Stimulated activated CD8-positive, alpha-beta memory T cell treated with anti-CD3 and anti-CD28 coated beads, Interleukin-7, amount 100 ng/mL, for 1 hour (primary cell): ENCODE measurements at places on chromosomes 4 and X.
A peak's percentile ranks its signal among the peaks of the same experiment; 100 is the strongest.

DNA sequence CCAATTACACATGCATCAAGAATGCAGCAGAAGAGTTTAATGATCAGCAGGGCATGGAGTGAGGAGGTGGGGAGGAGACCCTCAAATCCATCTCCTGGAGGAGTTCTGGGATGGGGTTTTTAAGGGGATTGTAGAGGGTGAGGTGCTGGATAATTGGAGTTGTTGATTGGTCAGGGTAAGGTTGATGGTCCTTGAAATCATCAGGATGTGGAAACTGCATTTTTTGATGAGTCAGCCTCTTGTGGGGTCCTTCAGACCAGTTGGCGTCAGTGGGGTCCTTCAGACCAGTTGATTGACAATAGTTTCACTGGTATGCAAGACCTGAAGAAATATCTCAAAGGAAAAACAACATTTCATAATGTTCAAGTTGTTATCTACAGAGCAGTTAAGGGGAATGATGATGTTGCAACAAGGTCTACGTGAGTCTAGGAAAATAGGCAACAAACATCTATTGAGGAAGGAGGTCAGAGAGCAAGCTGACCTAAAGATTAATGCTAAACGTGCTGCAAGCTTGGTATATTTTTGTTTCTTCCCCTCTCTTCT is 88.3 kb downstream of the NRK start:
- DNase-seq, result no peak

DNA sequence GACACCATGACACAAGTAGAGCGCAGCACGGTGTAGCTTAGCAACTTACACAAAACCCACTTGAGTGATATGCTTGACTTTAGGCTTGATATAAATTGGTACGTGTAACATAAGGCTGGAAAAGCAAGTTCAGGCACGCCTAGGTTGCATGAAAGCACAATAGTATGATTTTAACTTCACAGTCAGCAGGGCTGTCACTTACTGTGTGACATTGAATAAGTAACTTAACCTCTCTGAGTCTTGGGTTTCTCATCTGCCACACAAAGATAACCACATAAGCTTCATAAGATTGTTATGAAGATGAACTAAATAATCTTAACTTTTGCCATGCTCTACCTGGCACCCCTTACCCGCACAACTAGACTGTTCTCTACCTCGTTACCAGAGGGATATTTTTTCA is 9.5 kb downstream of the SRD5A3 start:
- no peak for DNase-seq

- DNase-seq, result no peak
Observed at GRCh38 chrX:27085346-27085745, 377.8 kb downstream of the PPP4R3C start.

- DNase-seq, result peak; percentile 12
Observed at GRCh38 chr4:145936997-145937901, 1.4 kb downstream of the ZNF827 start.

- DNase-seq, result no peak
Observed at GRCh38 chrX:123464709-123465108, 268.1 kb downstream of the THOC2 start.

- no peak for DNase-seq
Observed at GRCh38 chr4:101009471-101009870, 337.9 kb downstream of the PPP3CA start.

- peak; percentile 53 for DNase-seq
Observed at GRCh38 chrX:131821945-131822622, 201.0 kb upstream of the STK26 start.

DNA sequence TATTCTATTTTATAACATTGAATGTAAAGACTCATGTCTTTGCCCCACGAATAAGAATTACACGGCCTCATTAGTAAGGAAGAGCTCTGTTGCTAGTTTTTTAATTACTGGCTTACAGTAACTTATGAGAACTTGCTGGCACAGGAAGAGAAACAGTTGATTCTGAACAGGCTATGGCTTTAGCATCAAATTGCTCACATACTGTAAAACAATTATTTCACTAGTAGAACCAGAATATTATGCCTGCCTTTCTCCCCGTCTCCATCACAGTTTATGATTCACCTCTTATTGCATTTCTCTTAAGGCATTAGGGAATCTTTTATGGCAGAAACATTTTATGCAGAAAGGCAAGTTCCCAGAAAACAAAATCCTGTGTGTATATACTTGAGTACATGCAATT is 126.1 kb downstream of the SPRY1 start:
- no peak for DNase-seq

GRCh38 chrX:3653111-3653510 is 60.3 kb downstream of the PRKX start:
- no peak for DNase-seq

GRCh38 chr4:77123411-77123810 is 33.6 kb upstream of the CCNG2 start:
- DNase-seq, result no peak

DNA sequence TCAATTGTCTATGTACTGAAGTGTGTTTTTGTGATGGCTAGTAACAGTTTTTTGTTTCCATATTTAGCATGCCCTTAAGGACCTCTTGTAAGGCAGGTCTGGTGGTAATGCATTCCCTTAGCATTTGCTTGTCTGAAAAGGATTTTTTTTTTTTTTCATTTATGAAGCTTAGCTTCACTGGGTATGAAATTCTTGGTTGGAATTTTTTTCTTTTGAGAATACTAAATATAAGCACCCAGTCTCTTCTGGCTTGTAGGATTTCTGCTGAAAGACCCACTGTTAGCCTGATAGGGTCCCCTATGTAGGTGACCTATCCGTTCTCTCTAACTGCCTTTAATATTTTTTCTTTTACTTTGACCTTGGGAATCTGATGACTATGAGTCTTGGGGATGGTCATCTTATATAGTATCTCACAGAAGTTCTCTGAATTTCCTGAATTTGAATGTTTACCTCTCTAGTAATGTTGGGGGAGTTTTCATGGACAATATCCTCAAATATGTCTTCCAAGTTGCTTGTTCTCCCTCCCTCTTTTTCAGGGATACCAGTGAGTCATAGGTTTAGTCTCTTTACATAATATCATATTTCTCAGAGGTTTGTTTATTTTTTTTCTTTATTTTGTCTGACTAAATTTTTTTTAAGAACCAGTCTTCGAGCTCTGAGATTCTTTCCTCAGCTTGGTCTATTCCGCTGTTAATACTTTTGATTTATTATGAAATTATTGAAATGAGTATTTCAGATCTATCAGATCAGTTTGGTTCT is 157.1 kb upstream of the PGRMC2 start:
- no peak for DNase-seq

DNA sequence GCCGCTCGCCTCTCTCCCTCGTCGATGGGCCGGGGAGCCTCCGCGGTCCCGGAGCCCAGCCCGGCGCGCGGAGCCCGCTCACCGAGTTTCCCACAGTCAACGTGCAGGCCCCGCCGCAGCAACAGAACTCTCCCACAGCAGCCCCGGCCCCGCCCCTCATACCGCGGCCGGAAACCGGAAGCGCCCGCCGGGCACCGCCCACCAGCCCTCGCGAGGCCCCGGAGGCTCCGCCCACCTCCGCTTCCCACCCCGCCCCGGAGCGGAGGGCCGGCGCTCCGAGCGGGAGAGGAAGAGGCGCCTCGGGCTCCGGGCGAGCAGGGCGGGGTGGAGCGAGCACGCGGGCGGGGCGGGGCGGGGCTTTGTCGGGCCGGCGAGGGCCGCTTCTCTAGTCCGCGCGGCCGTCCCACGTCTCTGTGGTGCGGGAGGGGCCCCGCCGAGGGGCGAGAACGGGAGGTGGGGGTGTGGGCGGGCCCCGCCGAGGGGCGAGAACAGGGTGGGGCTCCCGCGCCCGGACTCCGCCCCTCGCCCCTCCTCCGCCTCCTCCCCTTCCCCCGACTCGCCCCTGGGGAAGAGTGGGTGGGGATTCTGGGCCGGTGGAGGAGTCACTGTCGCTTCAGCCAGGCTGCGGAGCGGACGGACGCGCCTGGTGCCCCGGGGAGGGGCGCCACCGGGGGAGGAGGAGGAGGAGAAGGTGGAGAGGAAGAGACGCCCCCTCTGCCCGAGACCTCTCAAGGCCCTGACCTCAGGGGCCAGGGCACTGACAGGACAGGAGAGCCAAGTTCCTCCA is at the start of the genes ABCD1 and BCAP31:
TSS of gene ABCD1 (plus strand) at position 605 of the 787 bp plus-strand sequence. CDS start 411 bp downstream, outside the sequence.
TSS of gene BCAP31 (minus strand) at position 136 of the 787 bp plus-strand sequence. CDS start 1,143 bp downstream, outside the sequence.
- peak; percentile 77 for DNase-seq

DNA sequence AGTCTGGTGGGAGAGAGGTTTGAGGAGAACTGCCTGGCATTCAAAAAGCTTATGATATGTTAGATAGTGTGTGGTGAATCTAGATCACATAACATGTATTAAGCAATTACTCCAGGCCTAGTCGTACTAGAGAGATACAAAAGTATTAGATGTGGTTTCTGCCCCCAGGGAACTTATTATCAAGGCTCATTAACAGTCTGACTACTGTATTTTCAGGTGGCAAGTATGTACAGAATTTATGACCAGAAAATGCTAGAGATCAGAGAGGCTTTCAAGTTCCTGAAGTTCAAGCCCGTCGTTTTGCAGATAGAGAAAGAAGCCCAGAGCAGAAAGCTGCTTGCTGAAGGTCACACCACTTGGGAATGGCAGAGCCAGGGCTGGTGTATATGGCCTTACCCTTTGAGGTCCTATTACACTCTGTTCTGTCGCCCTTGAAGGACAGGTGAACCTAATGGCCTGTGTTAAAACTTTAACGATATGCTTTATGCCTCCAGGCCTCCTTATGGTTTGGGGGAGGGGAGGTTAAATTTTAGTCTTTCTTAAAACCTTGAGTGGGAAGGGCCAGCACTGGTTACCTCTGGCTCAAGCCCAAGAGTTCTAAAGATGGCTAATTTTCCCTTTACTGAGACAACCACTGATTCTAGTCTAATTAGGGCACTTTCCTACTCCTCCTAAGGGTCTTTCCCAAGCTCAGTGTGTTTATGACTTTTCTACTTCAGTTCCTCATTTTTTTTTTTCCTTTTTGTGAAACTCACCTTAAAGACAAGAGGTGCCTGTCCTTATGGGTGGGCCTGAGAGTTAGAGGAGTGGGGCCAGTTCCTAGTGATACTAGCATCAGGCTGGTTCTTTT is 19.9 kb downstream of the TMEM164 start:
- DNase-seq, result no peak

- no peak for DNase-seq
Observed at GRCh38 chrX:110178179-110178865, 139.6 kb downstream of the AMMECR1 start.

GRCh38 chrX:124804962-124805361 is 458.6 kb downstream of the SH2D1A start:
- no peak for DNase-seq

DNA sequence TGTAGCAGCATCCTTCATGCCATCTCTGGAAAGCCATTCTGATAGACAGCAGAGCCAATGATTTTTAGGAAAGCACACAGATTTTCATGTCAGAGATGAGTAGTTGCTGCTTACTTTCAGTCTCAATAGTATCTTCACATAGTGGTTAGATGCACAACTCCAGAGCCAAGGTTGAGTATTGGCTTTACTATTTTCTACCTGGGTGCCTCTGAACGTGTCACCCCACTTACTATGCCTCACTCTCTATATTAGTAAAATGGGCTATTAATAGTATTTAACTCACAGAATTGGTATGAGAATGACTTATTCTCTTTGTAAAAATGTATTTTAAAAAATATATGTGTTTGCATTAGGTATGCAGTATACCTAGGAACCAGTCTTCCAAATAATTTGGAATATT is 108.8 kb upstream of the STIM2 start:
- DNase-seq, result no peak

DNA sequence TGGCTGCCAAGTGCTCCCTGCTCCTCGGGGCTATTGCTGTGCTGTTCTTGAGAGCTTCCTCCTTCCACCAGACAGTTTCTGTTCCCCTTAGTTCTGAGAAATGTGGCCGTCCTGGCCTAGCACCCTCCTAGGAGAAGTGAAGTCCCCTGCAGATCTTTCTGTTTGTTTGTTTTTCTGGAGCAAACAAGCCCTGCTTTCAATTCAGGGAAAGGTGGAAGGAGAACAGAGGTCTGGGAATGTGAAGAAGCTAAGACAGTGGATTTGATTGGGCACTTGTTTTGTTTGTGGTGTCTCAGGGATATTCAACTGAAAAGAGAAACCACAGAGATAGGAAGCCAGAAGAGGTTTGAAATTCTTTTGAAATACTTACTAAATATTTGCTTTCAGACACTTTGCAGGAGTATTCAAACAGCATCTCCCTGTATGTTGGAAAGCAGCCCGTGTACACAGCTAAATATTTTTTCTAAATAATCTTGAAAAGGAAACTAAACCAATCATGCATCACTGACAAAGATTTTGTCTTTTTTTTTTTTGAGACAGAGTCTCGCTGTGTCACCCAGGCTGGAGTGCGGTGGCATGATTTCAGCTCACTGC is 36.5 kb upstream of the PPM1K start:
- DNase-seq, result peak; percentile 1

DNA sequence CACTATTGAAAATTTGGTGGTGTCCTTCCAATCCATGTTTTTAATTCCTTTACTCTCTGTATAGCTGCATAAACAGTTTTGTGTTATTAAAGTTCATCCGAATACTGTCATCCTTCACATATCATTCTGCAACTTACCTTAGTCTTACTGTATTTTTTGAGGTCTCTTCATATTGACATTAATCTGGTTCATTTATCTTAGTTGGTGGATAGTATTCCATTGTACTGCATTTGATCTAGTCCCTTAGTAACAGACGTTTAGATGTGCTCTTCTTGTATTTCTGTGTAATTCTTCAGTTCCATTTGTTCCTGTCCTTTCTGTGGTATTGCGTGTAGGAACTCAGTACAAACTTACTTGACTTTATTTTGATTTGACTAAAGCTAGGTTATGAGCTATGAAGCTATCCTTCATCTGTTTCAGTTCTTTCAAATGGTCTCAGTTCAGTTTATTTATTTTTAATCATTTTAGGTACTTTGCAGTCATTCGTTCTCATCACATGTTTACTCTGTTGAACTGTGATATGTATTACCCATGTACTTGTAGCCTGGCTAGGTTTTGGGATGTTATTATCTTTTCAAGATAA is 41.3 kb downstream of the RAPGEF2 start:
- DNase-seq, result no peak

- DNase-seq, result no peak
Observed at GRCh38 chr4:48343035-48343434, 1.7 kb downstream of the SLAIN2 start.

DNA sequence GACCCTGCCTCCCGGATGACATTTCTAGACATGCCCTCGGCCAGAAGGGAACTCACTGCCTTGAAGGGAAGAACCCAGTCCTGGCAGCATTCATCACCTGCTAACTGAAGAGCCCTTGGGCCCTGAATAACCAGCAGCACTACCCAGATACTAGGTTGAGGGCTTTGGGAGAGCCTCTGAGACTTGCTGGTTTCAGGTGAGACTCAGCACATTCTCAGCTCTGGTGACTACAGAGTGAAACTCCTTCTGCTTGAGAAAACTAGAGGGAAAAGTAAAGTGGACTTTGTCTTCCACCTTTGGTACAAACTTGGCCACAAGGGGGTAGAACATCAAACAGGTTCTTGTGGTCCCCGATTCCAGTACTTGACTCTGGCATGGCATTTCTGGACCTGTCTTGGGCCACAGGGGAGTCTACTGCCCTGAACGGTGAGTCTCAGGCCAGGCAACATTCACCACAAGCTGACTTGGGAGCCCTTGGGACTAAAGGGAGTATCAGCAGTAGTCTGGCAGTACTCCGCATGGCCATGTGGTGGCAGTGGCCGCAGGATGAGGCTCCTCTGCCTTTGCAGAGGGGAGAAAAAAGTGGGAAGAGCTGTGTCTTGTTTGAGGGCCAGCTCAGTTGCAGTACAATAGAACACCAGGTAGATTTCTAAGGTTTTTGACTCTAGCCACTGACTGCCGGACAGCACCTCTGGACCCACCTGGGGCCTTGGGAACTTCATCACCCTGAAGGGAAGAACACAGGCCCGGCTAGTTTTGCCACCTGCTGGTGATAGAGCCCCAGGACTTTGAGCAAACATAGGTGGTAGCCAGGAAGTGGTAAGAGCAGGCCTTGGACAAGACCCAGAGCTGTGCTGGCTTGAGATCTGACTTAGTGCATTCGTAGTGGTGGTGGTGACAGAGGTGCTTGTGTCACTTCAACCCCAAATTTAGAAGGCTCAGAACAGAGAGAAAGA is 414.8 kb downstream of the OPHN1 start:
- no peak for DNase-seq
